GDM1 (cell line): ENCODE measurements at places on chromosomes 16 and 17.

DNA sequence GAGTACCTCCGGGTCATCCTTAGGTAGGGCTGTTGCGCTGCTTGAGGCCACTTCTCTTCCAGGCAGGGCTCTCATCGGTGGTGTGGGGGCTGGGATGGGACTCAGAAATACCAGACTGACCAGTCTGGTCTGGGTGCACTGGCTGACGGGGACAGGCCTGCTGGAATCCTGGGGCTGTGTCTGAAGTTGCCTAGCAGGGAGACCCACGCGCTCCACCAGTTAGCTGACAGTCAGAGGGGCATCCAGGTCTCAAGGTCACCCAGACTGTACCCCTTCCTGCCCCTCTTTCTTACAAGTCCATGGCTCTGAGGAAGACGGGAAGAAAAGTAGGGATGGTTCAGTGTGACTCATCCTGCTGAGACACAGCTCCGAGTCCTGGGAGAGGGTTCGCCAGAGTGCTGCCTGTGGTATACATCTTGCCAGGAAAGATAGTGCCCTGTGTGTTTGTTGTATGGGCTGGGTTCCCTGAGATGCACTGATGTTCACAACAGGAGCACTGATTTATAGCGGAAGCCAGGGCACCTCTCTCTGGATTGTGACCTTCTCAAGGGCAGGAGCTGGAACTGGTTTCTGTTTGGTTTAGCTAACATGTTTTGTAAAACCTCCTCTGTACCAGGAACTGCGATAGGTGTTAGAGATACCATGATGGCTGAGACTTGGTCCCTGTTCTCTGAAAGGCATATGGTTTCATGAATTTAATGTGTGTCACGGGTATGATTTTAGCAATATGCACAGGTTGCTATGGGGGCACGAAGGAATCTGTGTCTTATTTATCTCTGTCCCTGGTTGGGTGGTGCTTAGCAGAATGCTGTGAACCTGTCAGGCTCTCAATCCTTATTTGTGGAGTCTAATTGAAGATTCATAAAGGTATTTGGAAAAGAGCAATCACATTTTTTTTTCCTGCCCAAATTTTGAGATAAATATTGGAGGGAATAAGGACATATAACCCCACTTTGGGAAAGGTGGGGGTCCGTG lies 97.5 kb downstream of the OR1D5 start:
- no peak for DNase-seq

- no peak for DNase-seq
Measured at GRCh38 chr17:72259922-72260321, 139.1 kb downstream of the SOX9 start.

DNA sequence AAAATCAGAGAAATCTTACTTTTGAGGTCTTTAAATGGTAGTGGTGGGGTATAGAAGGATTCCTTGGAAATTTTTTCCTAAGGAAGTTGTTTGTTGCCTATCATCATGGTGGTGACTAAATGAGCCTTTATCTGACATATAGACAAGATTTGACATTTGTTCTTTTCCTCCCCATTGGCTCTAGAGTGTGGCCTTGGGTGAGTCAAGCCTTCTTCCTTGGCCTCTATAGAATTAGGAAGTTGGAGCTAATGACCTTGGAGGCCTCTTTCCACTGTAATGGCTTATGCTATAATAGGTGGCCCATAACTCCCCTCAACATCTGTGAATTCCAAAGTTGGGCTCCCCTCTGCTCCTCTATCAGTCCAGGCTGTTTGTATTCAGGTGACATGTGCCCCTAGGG lies 79.1 kb upstream of the HNF1B start:
- no peak for DNase-seq

DNA sequence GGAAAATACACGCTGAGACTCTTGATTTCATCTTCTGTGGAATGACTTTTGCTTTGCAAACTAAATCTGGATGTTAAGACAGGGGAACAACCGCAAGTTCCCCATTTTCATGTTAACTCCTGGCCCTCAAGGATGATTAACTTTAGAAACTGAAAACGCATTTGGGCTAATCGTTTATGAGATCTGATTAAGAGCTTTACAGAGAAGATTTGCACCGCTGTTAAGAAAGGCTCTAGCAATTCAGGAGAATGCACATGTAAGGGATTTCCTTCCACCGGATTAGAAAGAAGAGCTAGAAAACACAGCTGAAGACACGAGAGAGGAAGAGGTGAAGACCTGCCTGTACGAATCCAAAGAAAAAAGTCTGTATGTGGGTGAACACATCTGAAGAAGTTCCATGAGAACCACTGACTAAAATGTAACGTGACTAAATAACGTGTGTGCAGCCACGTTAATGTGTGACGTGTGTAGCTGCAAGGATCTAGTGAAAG lies 106.4 kb downstream of the YPEL2 start:
- DNase-seq, result no peak

GRCh38 chr17:4947010-4947410 lies 1.3 kb downstream of the PFN1 start:
- peak; percentile 31 for DNase-seq

DNA sequence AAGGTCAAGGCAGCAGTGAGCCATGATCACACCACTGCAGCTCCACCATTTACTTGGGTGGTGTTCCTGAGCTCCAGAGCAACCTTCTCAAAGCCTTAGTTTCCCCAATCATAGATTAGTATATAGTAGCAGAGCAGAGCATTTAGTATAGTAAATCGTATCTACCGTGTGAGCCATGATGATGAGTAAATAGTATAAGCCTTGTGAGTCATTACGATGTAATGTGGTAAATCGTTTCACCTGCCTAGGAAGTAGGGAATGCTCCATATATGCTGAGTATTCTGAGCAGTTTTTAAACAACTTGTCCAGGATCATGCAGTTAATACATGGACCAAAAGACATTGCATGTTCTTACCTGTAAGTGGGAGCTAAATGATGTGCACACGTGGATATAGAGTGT lies 66.4 kb downstream of the SCNN1B start:
- DNase-seq, result no peak

- no peak for DNase-seq
Measured at GRCh38 chr17:11094331-11094730, 146.7 kb upstream of the SHISA6 start.

GRCh38 chr17:32992321-32993033 lies 830 bp downstream of the SPACA3 start:
- no peak for DNase-seq

- DNase-seq, result no peak
Measured at GRCh38 chr16:58658796-58659211, 25.8 kb downstream of the SLC38A7 start.

- no peak for DNase-seq
Measured at GRCh38 chr16:9630985-9631384, 539.5 kb downstream of the HAPSTR1 start.

- DNase-seq, result no peak
Measured at GRCh38 chr17:46273541-46274236, 21.2 kb upstream of the LRRC37A start.

DNA sequence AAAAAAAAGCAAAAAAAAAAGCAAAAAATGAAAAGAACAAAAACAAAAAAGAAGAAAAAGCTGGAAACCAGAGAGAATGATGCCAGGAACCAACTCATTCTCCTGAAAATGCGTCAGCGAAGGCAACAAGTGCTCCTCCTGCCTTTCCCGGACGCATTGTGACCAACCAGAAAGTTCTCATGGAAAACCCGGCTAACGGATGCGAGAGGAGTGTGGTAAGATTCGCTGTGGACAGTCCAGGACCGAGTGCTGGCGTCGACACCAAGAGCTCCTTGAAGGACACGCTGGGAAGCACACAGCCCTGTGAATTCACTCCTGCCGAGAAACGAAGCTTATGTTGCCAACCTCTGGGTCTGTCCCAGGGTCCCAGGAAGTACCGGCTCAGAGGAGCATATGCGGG lies 43.4 kb downstream of the METRNL start:
- no peak for DNase-seq
